ENCODE measurements at places on chromosomes 3 and 15. TPM values are rescaled to one million over a fixed set of nuclear protein-coding genes. Genes with fewer than 3 reads are reported as not detected.

Gene MRAS
- not detected for total RNA-seq

GRCh38 chr3:174639970-174640369 lies 219.2 kb upstream of the NAALADL2 start:
- DNase-seq = no peak

- no peak for DNase-seq
Observed at GRCh38 chr3:145035682-145036081, 1064.1 kb downstream of the DIPK2A start.

Gene ROPN1
- not detected for total RNA-seq

- DNase-seq = no peak
Observed at GRCh38 chr3:71708476-71709105, 16.6 kb downstream of the EIF4E3 start.

DNA sequence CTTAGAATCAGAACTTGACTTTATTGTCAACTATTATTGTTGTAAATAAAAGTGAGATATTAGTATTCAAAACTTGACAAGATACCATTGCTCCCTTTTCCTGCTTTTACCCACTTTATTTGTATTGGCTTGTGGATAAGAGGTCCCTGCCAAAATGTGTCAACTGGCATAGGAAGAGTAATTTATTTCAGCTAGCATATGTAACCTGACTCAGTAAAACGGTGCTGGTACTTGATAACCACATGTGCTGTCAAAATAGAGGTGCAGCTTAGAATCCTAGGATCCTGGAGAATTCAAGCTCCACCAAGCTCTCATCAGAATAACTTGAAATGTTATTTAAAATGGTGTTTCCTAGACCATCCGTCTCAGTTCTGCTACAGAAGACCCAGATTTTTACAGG lies 90.2 kb upstream of the TGFBR2 start:
- no peak for DNase-seq

DNA sequence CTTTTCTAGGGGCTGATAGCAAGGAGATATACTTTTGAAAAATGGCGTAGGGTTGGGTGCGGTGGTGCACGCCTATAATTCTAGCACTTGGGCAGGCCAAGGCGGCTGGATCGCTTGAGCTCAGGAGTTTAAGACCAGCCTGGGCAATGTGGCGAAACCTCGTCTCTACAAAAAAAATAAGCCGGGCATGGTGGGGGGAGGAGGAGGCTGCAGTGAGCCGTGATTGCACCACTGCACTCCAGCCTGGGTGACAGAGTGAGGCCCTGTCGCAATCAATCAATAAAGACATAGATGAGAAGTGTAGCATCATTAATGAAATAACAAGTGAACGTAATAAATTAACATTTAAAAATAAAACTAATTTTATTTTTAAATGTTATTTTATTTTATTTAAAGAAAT lies 134.6 kb downstream of the SLCO3A1 start:
- no peak for DNase-seq

GRCh38 chr3:36784138-36784635 lies 19.8 kb upstream of the DCLK3 start:
- DNase-seq = no peak

DNA sequence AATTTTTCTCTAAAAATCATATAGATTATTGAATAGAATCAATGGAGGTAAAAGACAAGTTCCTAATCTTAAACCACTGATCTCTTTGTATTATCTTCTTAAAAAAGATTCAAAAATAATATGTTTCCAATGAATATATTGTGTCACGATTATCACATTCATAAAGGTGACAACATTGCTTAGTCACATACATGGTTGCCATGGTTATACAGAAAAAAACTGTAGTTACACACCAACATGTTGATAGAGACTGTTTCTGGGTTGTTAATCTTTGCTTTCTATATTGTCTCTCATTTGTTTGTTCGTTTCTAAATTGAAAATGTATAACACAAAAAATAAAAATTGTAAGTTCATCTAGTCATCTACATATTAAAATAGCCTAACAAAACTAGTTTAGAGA lies 376.0 kb upstream of the ALCAM start:
- no peak for DNase-seq

DNA sequence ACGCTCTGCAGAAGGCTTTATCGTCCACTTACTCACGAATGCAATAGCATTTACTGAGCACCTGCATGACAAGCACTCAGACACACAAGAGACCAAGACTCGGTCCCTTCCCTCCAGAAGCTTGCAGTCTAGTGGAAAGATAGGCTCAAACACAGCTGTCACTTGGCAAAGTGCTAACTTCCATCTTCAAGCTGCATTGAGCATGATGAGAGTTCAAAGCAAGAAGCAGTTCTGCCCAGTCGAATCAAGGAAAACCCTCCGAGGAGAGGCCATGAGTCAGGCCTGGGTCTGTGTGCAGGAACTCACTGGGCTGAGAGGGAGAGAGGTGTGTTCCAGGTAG lies 51.5 kb downstream of the C3orf20 start:
- DNase-seq = no peak

DNA sequence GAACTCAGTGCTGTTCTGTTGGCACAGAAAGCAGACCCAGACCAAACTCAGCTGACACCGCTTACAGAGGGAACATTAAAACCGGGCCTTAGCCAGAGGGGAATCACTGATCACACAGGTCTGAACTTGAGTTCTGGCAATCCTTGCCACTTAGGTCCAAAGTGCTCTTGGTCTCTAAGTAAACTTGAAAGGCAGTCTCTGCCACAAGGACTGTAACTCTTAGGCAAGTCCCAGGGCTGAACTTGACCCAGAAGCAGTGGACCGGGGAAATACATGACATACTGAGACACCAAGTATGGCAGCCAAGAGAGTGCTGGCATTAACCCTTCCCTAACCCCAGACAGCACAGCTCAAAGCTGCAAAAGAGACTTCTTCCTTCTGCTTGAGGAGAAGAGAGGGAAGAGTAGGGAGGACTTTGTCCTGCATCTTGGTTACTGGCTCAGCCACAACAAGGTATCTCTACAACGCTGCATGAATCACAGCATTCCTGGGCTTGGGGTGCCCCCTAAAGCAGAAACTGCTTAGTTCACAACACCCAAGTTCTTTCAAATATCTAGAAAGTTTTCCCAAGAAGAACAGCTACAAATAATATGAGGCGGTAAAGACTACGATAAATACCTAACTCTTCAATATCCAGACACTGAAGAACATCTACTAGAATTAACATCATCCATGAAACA lies 32.5 kb downstream of the NAALADL2 start:
- no peak for DNase-seq

GRCh38 chr3:149572796-149573414 lies 84.9 kb downstream of the WWTR1 start:
- no peak for DNase-seq

Gene ZPLD1
- not detected for total RNA-seq

Gene CACNA2D2
- total RNA-seq = 0.21 TPM

GRCh38 chr15:76184650-76185035 lies 124.9 kb downstream of the TMEM266 start:
- no peak for DNase-seq

Gene PTH1R
- not detected for total RNA-seq

Gene STAC
- total RNA-seq = not detected

GRCh38 chr15:65057549-65057940 lies 10.2 kb downstream of the RASL12 start:
- no peak for DNase-seq

GRCh38 chr3:171900446-171900845 lies 57.3 kb downstream of the TMEM212 start:
- no peak for DNase-seq

GRCh38 chr3:58063022-58063815 lies 55.0 kb downstream of the FLNB start:
- no peak for DNase-seq

DNA sequence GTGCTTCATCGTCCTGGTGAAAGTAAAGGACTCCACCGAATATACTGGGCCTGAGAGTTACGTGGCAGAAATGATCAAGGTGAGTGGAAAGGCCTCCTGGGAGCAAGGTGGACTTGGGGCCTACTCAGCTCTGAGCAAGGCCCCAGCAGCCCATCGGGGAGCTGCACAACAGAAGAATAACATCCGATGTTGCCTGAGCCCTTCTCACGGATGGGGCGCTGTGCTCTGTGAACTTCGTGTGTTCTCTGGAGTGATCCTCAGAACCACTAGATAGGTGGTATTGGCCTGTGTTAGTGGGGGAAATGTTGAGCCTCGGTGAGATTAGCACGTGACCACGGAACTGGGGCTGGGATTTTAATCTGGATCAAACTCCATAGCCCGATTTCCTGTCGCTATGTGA lies 161.1 kb upstream of the BHLHE40 start:
- no peak for DNase-seq

DNA sequence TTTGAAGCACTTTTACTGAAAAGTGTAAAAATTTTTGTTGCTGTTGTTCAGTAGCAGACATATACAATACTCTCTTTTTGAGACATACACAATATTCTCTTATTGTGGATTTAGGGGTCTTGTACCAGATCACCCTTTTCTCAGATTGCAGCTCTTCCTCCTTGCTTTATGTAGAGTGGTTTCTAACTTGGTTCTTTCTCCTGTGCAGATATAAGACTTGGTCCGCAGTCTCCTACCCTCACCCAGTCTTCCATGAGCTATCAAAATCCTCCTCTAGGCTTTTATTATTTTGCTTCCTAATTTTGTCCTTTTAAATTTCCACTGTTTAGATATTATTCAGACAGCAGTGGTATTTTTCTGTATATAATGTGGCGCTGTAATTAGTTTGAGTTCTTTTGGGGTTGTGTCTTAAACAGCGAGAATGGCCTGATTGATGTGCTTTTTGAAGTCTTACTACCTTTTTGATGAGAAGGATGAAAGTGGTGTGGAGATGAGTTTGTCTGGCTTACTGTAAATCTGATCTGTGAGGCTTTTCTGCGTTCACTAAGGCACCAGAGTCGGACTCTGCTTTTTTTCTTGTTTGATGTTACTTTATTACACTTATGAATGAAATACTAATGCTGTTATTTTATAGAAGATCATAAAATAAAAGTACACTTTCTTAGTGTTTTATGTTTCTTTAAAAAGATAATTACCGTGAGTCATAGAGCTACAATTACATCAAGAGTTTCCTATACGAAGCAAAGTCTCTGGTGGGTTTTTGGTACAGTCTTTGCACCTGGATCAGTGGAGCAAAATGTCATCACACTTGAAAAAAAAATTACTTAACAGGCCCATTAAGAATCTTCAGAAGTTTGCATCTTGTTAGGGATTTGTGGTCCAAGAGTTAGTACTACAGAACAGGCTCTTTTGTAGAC lies 27.8 kb downstream of the FNDC3B start:
- DNase-seq = no peak

DNA sequence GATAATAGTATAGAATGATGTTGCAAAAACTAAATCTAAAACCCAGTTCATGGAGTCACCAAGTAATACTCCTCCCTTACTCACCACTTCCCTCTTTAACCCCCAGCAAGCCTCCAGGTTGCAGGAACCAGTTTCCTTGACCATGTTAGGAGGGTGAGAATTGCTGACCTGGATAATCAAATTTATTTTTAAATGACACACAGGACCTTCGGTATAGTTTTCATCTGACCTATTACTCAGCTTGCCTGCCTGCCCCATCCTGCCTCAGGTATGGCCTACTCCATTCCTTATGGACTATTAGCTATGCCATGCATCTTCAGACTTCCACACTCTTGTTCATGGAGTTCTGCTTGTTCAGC lies 883 bp downstream of the RTP4 start:
- no peak for DNase-seq

Gene WDR93
- not detected for total RNA-seq

- DNase-seq = no peak
Observed at GRCh38 chr15:31606194-31606669, 279.6 kb downstream of the KLF13 start.

DNA sequence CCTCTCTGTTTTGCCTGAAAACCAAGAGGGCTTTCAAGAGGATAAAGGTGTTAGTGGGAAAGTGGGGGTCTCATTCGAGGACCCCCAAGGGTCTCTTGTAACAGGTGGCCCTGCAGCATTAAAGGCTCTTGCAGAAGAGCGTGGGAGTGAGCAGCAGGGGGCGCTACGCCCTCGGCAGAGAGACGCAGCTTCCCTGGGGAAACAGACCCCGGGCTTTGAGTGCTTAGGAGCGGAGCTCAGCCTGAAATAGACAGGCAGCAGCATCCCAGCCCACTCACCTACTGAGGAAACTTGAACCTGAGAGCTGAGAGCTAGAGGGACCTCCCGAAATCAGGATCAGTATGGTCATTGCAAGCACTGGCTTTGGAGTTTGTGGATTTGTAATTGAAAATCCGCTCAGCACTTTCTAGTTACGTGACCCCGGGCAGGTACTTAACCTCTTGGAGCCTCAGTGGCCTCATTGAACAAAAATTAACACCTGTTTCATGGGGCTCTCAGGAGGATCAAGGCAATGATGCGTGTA lies 25.7 kb downstream of the RPLP1 start:
- peak; percentile 57 for DNase-seq

GRCh38 chr3:24678421-24678865 lies 183.8 kb upstream of the THRB start:
- no peak for DNase-seq

Gene CD80
- not detected for total RNA-seq

Gene ZNF860
- total RNA-seq = 22.2 TPM

DNA sequence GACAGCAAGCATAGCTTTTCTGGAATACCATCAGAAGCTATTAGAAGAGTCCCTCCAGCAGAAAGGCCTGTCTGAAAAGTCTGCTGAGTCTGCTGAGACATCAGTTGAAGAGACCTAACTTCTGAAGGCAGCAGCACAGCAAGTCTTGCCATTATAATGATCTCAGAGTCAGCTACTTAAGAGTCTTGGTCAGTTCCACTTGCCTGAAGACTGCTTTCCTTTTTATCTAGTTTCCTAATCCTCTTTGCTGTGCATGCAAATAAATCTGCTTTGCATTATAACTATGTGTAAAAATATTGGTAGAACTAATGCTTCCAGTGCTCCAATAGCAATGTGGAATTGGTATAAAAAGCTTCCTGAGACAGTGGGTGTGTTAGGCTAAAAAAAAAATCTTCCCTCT lies 34.9 kb upstream of the CPOX start:
- no peak for DNase-seq

Gene BOC
- not detected for total RNA-seq

DNA sequence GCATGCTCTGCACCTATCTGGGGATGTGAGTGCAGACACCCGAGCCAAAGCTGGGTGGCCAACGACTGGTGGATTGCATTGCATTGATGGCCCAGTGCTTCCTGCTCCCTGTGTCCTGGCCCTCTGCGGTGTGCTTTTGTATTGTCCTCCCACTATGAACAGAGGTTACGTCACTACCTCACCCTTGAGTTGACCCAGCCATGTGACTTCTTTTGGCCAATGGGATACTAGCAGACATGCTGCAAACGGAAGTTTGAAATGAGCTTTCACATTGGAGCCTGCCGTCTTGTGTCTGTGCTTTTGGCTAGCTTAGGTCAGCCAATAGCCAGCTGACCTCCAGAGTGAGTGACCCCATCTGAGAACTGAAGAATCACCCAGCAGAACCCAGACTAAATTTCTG lies 15.3 kb upstream of the TBC1D21 start:
- no peak for DNase-seq

DNA sequence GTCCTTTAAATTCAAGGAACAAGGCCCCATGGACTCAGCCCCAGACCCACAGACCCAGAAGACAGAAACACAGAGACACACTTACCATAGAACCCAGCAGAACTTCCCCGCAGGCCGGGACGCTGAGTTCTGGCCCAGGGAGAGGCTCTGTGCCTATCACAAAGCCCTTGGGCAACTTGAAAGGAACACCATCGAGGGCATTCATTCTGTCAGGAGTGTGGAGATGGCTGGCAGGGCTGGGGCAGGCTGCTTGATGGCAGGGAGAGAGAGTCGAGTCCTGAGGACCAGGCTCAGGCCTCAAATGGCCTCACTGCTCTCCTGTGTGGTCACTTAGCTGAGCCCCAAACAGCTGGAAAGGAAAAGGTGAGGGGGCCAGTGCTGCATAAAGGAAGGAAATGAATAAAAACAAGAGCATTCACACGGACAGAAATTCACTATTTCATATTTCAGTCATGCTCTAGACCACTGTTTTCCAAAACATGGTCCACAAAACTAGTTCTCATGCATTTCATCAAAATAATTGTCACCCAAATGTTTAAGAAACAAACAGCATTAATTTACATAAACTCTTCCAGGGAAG lies 8.9 kb downstream of the UBAP1L start:
- DNase-seq = no peak

All from OCI-LY7 (cell line).